ENCODE measurements at places on chromosomes 12 and 14.

GRCh38 chr14:102883089-102883541 lies 39.3 kb upstream of the AMN start:
- no peak for DNase-seq

GRCh38 chr14:70254476-70254961 lies 65.8 kb upstream of the SLC8A3 start:
- DNase-seq: peak; percentile 88

DNA sequence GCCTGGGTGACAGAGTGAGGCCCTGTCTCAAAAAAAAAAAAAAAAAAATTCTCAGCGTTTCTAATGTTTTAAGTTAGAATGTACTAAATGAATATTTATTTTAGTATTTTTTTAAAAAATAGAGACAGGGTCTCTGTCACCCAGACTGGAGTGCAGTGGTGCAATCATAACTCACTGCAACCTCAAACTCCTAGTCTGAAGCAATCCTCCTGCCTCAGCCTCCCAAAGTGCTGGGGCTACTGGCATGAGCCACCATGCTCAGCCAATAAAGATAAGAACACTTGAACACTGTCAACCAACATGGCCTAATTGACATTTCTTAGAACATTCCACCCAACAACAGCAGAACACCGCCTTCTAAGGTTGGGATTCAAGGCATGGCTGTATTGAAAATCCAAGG lies 5.1 kb upstream of the DYNC1H1 start:
- no peak for DNase-seq

DNA sequence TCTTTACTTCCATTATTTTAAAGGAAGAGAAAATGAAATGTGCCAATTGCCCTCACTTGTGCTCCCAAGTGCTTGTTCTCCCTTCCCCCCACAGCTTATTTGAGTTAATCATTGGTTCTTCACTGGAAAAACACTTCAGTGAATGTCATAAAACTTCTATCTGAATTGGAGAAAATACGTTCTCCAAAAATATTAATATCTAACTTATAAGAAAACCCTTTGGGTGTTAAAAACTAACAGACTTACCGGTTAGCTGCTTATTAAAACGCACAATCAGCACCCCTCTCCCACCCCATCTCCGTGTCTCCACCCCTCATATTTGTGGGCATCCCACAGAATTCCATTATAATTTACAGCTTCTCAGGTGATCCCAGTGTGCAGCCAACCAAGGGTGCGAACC lies 31.7 kb downstream of the PLEKHA5 start:
- no peak for DNase-seq

DNA sequence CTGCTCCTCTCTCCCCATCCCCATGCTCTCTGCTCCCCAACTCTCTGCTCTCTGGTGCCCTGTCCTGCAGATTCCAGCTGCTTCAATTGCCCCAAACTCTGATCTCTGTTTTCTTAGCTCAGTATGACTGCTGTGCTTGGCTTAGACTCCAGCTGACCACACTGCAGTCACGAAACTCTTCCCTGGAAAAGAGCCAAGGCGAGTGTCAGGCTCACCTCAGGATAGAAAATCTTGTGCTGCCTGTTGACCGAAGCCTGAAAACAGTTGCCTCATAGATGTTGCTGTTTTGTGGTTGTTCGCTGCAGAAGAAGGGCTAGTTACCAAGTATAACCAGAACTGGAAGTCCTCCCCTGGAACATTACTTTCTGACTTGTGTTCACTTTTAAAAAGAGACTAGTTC lies 6.7 kb upstream of the STON2 start:
- no peak for DNase-seq

DNA sequence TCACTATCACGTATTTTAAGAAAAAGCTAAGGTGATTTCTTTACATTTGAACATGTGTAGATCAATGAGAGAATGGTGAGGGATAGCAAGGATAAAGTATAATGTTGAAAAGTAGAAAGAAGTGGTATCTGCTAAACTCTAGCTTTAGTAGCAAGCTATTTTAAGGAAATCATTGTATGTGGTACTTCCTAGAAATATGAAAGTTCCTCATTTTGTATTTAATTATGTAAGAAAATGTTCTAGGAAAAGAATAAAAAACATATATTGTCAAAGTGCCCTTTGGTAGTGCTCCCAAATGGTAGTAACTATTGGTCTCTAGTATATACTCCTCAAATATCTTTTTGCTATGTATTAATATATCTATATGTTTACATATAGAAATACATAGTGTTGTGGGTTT lies 35.7 kb downstream of the RAB21 start:
- DNase-seq: no peak

- peak; percentile 32 for DNase-seq
Observed at GRCh38 chr14:92475451-92476187, 38.0 kb upstream of the RIN3 start.

GRCh38 chr14:24411443-24412389 lies 12.9 kb downstream of the NYNRIN start:
- DNase-seq: peak; percentile 42

DNA sequence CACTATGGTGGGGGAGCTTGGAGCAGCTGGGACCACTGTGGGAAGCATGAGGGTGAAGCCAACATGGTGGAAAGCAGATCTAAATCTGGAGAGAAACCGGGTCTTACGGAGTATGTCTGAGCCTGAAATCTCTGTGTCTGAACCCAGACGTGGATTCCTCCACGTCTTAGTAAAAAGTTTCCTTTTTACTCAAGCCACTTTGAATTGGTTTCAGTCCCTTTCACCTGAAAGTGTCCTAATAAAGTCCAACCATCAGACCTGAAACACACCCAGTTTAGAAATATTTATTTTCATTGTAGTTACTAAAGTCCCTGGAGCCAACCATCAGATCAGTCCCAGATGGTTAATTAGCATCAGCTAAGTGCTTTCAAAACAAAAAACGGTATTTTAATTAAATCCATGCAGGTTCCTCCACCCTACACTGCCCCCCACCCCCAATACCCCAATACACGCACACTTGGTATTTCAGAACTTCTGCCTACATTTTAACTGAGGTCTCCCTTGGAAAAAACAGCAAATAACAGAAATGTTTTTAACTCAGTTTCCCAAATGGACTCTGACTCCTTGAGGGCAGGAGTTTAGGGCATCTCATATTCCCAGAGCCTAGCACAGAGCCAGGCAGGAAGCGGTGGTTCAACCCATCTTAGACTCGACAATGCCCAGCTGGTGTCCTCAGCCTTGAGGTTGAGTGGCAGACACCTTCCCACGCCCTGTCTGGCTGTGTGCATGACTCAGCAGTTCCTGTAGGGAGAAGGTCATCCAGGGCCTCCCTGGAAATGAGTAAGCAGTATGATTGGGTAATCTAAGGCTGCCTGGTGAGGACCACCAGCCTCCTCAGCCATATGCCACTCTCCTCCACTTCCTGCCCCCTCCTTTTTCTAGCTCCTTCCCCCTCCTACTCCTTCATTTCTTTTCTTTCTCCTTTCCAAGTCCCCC lies 175.8 kb downstream of the TTC8 start:
- peak; percentile 24 for DNase-seq

- peak; percentile 68 for DNase-seq
Observed at GRCh38 chr14:54566410-54567223, at the start of gene SAMD4A. Gene SAMD4A (plus strand): TSS chr14:54567128. CDS start chr14:54567917, 789 bp downstream.

GRCh38 chr12:71262466-71262865 lies 104.7 kb upstream of the TSPAN8 start:
- DNase-seq: no peak

DNA sequence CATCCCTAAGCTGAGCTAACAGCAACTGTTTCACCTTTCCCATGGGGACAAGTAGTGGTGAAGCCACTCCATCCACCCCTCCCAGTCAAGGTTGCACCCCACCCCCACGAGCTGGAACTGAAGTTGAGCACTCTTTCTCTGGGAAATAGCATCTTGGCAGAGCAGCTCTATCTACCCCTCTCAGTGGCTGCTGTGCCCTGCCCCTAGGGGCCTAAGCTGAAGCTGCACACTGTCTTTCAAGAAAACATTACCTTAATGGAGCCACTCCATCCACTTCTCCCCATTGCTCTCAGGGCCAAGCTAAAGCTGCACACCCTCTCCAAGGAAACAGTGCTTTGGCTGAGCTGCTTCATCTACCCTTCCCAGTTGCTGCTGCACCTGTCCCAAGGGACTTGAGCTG lies 170.6 kb upstream of the CCDC196 start:
- no peak for DNase-seq

DNA sequence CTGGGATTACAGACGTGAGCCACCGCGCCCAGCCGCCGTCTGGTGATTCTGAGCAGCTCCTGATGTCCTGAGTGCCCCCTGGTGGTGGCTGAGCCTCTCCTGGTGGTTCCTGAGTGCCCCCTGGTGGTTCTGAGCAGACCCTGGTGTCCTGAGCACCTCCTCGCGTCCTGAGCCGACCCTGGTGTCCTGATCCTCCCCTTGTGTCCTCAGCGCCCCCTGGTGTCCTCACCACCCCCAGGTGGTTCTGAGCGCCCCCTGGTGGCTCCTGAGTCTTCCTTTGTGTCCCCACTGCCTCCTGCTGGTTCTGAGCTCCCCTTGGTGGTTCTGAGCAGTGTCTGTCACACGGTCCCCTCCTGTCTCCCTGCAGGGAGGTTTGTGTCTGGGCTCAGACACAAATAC lies 1304.9 kb downstream of the TMEM121 start:
- DNase-seq: peak; percentile 28

DNA sequence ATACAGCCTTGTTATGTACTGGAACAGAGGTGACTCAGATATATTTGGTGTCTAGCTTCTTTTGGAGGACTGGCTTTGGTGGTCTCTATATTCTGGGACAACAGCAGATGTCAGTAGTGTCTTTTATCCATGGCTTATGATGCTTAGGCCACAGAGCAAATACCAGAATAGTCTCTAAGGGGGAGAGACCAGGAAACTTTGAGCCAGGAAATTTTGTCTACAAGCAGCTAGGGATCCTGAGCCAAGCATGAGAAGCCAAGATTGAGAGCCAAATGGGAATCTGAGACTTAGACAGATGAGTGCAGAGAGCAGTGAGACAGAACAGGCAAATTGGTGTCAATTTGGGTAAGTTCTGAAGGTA lies 28.4 kb upstream of the PTPRR start:
- DNase-seq: no peak

- DNase-seq: no peak
Observed at GRCh38 chr12:87074781-87075180, 818.6 kb upstream of the MGAT4C start.

DNA sequence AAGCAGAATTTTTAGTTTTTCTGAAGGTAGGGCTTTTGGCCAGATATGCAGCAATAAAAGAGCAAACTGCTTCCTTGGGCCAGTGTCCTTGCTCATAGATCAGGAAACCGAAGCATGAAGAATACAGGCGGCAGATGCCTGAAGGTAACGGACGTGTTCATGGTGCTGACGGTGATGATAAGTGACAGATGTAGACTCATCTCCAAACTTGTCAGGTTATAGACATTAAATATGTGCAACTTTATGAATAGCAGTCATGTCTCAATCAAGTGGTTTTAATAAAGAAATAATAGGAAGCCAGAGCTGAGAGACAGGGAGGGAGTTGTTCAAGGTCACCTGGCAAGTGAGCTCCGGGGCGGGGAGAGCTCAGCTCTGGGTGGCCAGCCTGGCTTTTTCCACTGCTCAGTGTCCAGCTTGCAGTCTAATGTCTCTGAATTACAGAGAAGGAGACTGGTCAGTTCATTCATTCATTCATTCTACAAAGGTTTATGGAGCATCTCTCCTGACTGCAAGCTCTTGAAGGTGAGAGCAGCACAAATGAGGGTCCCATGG lies 1.0 kb downstream of the SERPINA5 start:
- peak; percentile 81 for DNase-seq

DNA sequence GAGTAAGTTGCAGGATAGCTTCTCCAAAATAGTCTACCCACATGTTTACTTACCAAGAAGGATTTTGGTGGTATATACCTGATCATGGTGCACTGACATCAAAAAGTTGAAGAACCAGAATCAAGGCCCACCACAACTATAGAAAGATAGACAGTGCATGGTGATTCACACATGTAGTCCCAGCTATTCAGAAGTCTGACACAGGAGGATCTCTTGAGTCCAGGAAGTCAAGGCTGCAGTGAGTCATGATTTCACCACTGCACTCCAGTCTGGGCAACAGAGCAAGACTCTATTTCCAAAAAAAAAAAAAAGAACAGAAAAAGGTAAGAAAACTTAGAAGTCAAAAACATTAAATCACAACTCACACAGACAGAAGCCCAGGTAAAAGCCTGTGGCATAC lies 422.2 kb upstream of the FOXG1 start:
- no peak for DNase-seq

- peak; percentile 86 for DNase-seq
Observed at GRCh38 chr14:77067632-77068516, 30.2 kb upstream of the CIPC start.

DNA sequence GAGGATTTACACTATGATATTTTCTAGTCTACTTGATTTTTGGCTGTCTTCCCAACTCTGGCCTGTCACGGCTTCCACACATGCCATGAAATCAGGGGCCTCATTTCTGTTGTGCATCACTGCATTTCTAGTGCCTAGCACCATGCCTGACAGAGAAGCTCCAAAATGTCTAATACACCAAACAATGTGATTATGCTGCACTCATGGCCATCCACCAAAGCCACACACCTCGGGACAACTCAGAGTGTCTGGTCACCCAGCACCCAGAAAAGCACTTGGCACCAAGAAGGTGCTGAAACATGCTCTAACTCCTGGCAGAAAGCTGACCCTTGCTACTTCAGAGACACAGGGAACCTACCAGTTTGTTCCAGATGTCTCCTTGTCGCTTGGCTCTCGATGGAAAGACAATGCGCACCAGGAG lies 11.3 kb downstream of the GCN1 start:
- DNase-seq: no peak

- DNase-seq: no peak
Observed at GRCh38 chr12:78149459-78149858, 318.8 kb downstream of the NAV3 start.

DNA sequence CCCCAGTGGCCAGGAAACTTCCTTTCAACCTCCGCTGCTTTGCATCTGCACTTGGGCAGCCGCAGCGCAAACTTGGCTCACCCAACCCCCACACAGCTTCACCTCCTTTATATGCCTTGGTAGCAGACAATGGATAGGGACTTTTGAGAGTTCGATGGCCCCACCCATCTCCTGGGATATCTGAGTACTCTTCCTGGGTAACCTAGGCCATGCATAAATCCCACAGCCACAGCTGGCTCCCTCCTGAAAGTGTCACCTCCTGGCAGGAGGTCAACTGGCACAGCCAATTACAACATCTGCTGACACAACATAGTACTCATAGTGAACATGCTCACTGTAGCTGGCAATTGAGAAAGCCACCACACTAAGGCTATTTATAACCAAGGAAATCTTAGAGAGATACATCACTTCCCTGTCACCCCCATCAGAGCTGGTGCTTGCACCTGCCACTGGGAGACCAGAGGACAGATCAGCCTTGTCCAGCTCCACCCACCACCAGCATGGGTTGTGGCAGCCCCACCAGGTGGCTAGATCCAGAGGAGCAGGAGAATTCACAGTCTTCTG lies 410.0 kb downstream of the SYT1 start:
- no peak for DNase-seq

DNA sequence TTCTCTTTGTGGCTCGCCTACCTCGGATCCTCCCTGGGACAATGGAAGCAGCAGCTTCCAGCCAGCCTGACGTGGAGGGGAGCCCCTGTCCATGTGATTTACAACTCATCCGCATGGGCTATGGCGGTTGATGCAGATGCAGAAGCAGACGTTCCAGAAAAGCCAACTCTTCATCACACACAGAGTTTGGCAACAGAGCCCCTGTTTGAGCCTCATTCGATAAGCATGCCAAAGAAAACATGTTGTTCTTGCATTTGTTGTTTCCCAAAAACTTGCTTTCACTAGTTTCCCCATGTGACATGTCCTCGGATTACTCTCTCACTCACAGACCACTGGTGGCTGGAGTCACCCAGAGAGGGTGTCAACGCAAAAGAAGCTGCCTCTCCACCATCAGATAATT lies 16.4 kb upstream of the TC2N start:
- DNase-seq: no peak

Data from body of pancreas (tissue), 4 donors.